Activated T-helper 1 cell treated with anti-CD3 and anti-CD28 coated beads, Interleukin-2, amount 50 U/mL, for 16 hours (primary cell): ENCODE measurements at places on chromosomes 3 and 15.

- no peak for DNase-seq
These were observed 409.9 kb downstream of the LSAMP start for GRCh38 chr3:116035429-116035828.

- DNase-seq, result no peak
These were observed 105.1 kb upstream of the SLCO2A1 start for GRCh38 chr3:134134698-134135415.

GRCh38 chr15:60928970-60929369 is 300.1 kb downstream of the RORA start:
- DNase-seq, result no peak

DNA sequence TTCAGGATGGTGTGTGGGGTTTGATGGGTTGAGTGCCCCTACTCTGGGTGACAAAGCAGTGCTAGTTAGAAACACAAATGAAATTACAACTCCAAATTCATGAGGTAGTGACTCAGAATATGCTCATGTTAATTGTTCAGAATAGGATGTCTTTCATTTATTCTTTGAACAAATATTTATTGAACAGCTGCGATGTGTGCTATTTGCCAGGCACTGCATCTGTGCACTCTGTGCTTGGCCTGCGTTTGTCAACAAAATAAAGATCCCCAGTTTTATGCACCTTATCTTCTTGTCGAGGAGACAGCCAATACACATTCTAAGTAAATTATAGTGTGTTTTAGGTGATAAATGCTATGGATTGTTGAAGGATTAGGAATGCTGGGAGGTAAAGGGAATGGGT is 27.3 kb downstream of the MED12L start:
- DNase-seq, result no peak
